ENCODE measurements at places on chromosomes 3 and 15.

GRCh38 chr3:158134363-158134762, 24.5 kb downstream of the RSRC1 start:
- DNase-seq: no peak

GRCh38 chr15:60507596-60508424, 28.9 kb upstream of the ICE2 start:
- peak; percentile 4 for DNase-seq

DNA sequence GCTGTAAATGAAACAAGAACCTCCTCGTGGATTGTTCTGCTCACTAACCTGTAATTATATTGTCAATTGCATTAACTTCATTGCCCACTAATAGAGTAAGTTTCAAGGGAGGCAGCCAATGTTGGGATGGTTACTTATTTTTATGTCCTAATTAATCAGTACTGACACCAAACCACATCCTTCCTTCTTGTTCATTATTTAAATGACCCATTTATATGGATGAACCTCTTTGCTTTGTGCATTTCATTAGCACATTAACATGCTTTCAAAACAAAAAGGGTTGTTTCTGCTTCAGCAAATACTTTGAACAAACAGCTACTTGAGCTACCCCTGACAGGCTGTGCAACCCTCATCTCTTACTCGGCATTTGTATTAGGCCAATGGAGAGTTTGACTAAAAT, 374.2 kb downstream of the MECOM start:
- DNase-seq: no peak

DNA sequence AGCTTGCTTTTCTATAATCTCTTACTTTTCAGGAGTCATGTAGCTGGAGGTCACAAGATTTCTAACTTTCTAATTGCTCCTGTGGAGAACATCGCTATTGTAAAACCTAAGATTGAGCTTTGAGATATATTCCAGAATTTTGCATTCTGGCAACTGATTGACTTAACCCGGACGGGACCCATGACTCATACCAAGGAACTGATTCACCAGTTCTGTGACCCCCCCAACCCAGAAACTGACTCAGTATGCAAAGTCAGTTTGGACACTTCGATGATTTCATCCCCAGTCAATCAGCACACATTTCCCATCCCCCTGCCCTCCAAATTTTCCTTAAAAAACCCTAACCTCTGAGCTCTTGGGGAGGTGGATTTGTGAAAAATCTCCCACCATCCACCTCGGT, 396.5 kb upstream of the GBE1 start:
- no peak for DNase-seq

- DNase-seq: no peak
Measured at GRCh38 chr15:92570391-92570790, 85.2 kb downstream of the FAM174B start.

DNA sequence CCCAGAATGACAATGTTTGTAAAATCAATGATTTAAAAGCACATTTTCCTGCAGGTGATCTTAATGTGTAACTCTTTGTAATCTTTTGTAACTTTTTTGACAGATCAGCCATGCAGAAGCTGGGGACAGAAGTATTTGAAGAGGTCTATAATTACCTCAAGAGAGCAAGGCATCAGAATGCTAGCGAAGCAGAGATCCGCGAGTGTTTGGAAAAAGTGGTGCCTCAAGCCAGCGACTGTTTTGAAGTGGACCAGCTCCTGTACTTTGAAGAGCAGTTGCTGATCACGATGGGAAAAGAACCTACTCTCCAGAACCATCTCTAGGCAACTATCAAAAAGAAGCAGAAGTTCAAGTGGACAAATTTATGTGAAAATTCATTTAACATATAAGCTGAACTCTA, 32.1 kb upstream of the NUDT16 start:
- DNase-seq: no peak

GRCh38 chr15:56356616-56357015, 8.6 kb upstream of the TEX9 start:
- DNase-seq: no peak

GRCh38 chr3:22660606-22661005, 542.5 kb upstream of the UBE2E2 start:
- no peak for DNase-seq

DNA sequence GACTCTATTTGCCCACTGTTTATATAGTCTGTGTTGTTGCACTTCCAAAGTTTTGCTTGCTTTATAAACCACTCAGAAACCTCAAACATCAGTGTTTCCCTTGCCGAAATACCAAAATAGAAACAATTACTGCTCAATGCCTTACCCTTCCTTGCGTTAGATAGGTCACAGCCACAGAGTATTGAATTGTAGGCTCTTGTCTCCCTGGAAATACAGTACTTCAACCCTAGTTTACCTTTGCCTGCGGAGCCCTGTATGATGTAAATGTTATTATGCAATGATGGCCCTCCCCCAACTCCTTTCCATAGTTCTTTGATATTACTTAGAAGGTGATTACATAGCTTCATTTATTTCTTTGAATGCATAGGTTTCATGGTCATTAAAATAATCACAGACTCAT, 44.2 kb downstream of the SOX2 start:
- no peak for DNase-seq

GRCh38 chr15:77173487-77173886, 102.6 kb upstream of the TSPAN3 start:
- DNase-seq: no peak

DNA sequence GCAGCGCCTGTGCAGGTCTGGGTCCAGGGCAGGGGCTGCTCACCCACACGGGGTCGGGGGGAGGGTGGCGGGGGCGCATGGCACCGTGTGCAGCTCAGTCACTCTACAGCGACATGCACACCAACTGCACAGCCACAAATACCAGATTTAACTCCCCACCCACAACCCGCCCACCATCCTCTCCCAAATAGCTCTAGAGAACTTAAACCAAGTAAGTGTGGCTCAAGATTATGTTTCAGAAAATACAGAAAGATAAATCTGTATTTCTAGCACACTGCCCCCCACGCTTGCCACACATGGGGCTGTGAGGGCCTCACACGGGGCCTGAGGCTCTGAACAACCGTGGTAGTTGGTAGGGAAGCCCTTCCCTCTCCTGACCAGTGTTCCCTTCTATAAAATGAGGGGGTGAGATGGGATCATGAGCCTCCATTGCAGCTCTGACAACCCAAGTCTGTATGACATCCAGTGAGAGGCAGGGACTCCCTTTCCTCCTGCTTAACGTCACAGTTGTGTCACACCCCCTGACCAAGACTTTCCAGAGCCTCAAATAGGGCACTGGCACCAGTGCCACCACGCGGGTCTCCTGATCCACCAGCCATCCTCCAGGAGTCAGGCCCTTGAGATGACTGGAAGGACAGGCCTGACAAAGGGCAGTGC, 23.1 kb downstream of the POC1A start:
- no peak for DNase-seq

DNA sequence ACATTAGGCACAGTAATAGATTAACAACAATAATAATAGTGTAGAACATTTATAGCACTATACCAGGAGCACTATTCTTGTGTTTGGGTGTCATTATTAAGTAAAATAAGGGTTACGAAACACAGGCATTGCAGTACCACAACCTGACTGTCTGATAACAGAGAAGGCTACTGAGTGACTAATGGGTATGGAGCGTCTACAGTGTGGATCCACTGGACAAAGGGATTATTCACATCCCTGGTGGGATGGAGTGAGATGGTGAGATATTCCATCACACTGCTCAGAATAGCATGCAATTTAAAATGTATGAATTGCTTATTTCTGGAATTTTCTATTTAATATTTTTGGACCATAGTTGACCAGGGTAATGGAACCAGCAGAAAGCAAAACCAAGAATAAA, 18.2 kb downstream of the MINDY4B start:
- DNase-seq: no peak

DNA sequence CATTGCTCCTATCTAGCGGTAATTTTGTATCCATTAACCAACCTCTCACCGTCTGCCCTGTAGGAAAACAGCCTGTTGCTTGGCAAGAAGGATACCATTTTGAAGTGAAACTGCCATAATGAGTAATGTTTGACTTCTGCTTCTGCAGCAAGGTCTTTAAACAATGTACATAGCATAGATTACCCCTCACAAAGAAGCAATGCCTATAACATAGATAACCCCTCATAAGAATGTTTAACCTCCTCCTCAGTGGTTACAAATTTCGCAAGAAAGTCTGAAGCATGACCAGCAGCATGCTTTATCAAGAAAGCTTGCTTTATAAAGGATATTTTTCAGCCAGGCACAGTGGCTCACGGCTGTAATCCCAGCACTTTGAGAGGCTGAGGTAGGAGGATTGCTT, 61.2 kb upstream of the MFGE8 start:
- DNase-seq: no peak

DNA sequence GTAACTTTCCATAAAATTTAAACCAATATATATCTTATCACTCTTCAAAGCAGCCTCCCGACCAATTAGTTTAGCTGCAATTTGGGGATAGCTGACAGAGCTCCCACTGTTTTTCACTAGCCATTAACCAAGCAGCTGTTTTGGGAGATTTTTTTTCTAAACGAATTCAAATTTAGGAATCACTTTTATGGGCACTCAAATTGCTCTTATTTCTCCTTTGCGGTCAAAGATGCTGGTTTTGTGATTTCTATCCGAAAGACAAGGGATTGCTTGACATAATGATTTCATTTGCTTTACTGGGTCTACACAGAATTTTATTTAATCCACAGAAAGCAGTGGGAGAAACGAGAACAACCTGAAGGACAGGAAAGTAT, 505.7 kb upstream of the IL12A start:
- no peak for DNase-seq

GRCh38 chr15:101054991-101055390, 135.8 kb downstream of the LRRK1 start:
- no peak for DNase-seq

GRCh38 chr3:152910211-152910610, 75.3 kb downstream of the P2RY1 start:
- DNase-seq: no peak

GRCh38 chr3:31417486-31417885, 115.2 kb upstream of the STT3B start:
- DNase-seq: no peak

DNA sequence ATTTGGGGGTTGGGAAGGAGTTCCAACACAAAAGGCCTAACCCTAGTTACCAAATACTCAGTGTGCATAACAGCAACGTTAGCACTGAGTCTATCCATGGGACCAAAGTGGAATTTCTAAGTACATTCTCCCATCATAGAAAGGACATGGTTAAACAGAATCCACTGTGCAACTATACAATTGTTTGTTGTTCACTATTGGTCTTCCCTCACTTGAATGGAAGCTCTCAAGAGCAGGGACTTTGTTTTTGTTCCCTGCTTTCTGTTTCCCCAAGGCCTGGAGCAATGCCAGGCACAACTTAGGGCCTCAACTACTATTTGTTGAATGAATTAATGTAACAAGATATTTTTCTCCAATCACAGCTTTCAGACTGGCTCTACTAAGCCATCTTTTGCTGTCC, 25.6 kb downstream of the COL8A1 start:
- no peak for DNase-seq

DNA sequence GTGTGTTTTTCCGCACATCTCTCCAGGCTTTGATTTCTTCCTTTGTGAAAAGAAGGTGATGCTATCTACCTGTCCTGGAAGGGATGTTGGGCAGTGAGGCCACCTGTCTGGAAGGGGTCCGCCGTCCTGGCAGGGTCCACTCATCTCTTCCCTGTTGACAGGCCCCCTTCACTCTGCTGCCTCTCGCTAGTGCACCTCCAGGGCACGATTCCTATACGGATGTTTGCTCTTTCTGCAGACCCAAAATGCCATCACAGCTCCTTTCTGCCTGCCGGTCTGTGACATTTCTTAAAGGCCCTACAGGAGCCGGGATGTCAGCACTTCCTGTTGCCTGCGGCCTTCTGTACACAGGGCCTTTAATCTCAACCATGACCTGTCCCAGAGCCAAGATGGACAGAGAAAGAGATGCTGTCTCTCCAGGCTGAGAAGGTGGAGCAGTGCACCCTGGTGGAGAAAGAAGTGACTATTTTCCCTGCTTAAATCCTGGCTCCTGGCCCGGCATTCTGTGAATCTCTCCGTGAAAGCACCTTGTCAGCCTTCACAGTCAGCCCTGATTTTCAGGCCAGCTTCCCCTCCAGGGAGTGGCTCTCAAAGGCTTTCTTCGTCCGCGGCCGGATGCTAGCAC, 7.4 kb downstream of the FAM3D start:
- peak; percentile 3 for DNase-seq

DNA sequence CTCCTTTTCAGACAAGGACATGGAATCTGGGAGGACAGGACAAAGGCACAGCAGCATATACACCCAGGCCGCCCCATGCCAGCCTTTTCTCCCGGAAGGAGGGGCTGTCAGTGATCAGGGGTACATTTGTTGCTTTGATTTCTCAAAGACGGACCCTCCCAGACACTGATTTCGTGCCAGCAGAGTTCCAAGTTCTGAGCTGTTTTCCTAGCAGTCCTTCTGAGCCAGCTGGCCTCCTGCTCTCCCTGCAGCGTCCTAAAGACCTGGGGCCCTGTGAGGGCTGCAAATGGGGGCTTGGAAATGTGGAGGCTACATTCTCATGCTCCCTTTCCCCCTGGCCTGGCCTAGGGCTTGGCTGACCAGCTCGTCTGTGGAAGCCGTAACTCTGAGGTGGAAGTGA, 22.3 kb downstream of the CTSH start:
- DNase-seq: no peak

GRCh38 chr15:82551646-82552247, 11.5 kb upstream of the RPS17 start:
- no peak for DNase-seq

- no peak for DNase-seq
Measured at GRCh38 chr3:58355179-58355578, 22.5 kb downstream of the PXK start.

- no peak for DNase-seq
Measured at GRCh38 chr15:53875139-53875538, 103.1 kb upstream of the UNC13C start.

Data from hypothalamus (tissue), 51 donors.